ENCODE measurements at places on chromosomes 5 and 9. TPM values are rescaled to one million over a fixed set of nuclear protein-coding genes. Genes with fewer than 3 reads are reported as not detected.

DNA sequence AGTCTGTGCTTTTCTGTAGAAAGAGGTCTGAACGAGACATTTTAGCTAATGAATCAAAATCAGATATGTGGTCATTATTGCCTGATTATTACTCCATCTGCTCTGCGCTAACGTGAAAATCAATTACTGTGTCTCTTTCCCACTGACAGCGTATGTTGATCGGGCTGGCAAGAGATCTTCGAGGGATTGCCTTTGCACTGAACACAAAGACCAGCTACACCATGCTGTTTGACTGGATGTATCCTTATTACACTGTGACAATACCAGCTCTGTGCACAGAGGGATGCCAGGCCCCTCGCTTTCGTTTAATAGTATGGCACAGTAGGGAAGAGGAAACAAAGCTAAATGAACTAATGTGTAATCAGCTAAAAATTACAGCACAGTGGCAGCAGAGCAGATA lies 103.7 kb upstream of the TLX3 start:
- no peak for DNase-seq
- H3K36me3 ChIP-seq = no peaks in the 10 kb centered on the region
- no peaks in the 10 kb centered on the region for H3K27me3 ChIP-seq

QRFP gene
- not detected for polyA plus RNA-seq

GRCh38 chr9:79661886-79662536 lies 90.2 kb downstream of the TLE4 start:
- H3K27ac ChIP-seq = no peak overlapping the region
- no peaks in the 10 kb centered on the region for H3K27me3 ChIP-seq
- H3K4me3 ChIP-seq = no peak overlapping the region
- no peaks in the 10 kb centered on the region for H3K4me1 ChIP-seq

- no peaks in the 10 kb centered on the region for H3K36me3 ChIP-seq
- no peak overlapping the region for H3K4me3 ChIP-seq
- H3K27me3 ChIP-seq = no peaks in the 10 kb centered on the region
- DNase-seq = no peak
- no peak overlapping the region for H3K27ac ChIP-seq
Measured at GRCh38 chr5:78127875-78128274, 166.6 kb downstream of the AP3B1 start.

TRIP13 gene
- polyA plus RNA-seq = 67.4 TPM

GRCh38 chr5:123297198-123297831 lies 125.9 kb downstream of the CEP120 start:
- H3K27me3 ChIP-seq = no peaks in the 10 kb centered on the region
- no peaks in the 10 kb centered on the region for H3K36me3 ChIP-seq
- DNase-seq = no peak
- no peak overlapping the region for H3K4me3 ChIP-seq
- H3K27ac ChIP-seq = no peak overlapping the region
- no peaks in the 10 kb centered on the region for H3K4me1 ChIP-seq

LCN2 gene
- not detected for polyA plus RNA-seq

GRCh38 chr5:159838551-159839222 lies 77.6 kb upstream of the ADRA1B start:
- no peak overlapping the region for H3K4me3 ChIP-seq
- H3K27me3 ChIP-seq = no peaks in the 10 kb centered on the region
- no peak for DNase-seq
- H3K36me3 ChIP-seq = no peaks in the 10 kb centered on the region
